ENCODE measurements at places on chromosomes 16 and 17.

DNA sequence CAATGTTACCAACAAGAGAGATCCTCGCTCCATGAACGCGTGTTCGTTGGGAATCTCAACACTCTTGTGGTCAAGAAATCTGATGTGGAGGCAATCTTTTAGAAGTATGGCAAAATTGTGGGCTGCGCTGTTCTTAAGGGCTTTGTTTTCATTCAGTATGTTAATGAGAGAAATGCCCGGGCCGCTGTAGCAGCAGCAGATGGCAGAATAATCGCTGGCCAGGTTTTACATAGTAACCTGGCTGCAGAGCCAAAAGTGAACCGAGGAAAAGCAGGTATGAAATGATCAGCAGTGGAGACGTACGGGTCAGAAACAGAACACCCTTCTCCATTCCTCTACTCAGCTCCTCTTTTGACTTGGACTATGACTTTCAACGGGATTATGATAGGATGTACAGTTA, 13.3 kb downstream of the SOCS1 start:
- no peak for DNase-seq

DNA sequence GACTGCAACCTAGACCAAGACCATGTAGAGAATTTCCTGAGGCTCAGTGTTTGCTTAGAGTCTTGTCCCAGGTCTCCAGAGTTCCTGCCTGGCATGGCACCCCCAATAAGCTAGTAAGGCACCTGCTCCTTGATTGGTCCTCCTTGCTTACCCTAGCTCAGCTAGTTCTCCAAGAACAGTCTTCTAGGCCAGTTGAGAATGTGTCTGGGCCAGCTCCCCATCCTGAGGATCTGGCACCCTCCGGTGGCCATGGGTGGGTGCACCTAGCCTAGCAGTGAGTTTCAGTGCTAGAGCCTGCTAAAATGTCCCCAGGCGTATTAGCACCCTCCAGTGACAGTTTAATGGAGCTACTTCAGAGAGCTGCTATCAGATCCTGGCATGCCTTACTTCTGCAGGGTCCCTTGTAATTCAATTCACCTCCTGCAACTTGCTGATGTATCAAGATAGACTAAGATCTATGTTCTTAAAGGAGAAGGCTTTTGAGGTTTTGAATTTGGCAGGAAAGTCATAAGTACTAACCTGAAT, 44.4 kb upstream of the MED13 start:
- DNase-seq, result peak; percentile 88

DNA sequence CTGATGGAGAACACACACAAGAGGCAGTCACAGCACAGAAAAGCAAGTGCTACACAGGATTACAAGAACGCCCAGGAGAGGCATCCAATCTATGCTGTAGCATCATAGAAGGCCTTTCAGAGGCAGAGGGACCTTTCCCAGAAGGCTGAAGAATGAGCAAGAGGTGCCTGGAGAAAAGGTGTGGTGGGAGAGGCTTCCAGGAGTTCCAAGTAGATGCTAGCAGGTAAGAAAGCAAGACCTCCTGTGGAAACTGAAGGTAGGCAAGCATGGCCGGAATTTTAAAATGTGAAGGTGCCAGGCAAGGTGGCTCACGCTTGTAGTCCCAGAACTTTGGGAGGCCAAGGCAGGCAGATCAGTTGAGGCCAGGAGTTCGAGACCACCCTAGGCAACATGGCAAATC, 2.1 kb downstream of the ARHGAP17 start:
- DNase-seq, result no peak

GRCh38 chr16:19106625-19107020, 7.1 kb upstream of the ITPRIPL2 start:
- DNase-seq, result no peak

- peak; percentile 68 for DNase-seq
These were observed 20.8 kb downstream of the DCUN1D3 start for GRCh38 chr16:20879175-20880040.

DNA sequence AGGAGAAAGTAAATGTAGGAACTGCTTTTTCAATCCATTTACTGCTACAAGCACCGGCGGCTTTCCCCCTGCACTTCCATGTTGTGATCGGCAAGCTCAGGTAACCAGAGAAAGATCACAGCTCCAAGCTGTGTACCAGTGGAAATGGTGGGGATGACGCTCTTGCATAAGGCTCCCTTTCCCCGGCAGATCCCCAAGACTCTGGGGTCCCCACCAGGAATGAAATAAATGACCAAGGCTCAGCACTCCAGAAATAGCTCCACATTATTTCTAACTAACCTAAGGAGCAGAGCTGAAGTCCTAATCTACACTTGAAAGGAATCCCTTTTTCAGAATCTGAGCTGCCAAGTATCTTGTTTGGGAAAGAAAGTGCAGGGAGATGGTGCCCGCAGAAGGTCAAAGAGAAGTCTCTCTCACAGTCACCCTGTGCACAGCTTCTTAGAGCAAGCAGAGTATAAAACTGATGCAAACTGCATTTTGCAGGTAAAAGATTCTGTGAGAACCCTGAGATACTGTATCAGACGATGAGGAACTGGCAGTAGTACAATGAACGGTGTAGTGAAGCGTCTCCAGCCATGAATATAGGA, 11.1 kb downstream of the GRB2 start:
- peak; percentile 42 for DNase-seq

DNA sequence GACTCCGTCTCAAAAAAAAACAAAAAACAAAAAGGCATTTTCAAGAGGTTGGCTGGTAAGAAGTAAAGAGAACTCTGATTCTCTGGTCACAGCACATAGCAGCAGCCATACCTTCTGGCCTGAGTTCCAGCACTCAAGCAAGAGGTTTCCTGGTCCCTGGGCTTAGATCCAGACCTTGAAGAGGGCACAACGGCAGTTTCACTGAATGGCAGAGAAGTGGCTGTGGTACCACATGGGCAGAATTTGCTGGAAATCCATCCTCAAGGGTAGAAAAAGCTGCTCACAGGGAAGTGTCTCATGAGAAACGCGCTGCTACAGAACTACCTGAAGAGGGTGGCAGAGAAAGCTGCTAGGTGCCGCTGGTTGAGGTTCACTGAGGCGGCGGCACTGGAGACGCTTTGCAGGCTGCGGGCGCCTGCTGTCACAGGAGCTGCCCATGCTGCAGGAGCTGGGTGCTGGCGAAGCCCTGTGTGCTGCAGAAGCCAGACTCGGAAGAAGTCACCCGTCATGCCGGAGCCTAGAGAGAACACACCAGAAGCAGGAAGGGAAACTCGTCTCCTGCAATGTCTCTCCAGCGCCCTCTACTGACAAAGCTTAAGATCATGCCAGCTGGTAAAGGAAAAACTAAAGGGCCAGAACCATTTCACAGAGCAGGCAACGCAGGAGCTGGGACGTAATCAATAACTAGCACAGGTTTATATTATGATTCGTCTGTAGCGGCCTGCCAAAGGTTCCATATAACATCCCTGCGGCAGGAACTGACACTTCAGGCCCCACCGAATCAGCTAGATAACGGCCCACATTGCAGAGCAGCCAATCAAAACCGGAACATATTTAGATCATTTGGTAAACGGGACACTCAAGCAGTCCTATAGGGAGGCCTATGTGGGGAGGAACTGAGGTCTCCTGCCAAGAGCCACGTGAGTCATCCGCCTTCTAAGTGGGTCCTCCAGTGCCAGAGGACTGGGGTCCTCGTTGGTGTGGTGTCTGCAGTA, 5.4 kb upstream of the ZNF213 start:
- peak; percentile 83 for DNase-seq

- DNase-seq, result no peak
These were observed 677 bp downstream of the SLC13A2 start for GRCh38 chr17:28474111-28474531.

DNA sequence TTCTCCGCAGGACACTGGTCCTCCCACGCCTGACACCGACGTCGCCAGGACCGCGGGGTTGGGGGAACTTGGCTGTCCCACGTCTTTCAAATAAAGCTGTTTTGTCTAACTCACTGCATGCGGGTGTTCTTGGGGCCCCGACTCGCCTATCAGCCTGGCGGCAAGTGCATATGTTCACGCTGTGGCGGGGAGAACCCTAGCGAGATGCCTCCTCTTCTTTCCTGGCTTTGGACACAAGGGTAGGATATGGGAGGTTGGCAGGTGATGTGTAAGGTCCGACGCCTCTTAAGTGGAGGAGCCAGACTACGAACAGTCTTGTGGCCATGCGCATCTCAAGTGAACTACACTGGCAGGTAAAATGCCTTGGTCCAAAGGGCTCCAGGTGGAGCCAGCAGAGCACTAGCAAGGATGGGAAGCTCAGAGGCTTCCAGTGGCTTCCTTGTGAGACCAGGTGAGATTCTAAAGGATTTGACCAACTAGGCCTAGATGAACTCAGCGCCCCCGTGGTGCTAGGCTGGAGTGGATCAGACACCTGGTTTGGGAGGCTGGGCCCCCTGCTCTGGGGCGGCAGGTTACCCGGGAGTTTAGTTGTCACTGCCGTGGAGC, 873 bp upstream of the RPS2 start:
- DNase-seq, result no peak

DNA sequence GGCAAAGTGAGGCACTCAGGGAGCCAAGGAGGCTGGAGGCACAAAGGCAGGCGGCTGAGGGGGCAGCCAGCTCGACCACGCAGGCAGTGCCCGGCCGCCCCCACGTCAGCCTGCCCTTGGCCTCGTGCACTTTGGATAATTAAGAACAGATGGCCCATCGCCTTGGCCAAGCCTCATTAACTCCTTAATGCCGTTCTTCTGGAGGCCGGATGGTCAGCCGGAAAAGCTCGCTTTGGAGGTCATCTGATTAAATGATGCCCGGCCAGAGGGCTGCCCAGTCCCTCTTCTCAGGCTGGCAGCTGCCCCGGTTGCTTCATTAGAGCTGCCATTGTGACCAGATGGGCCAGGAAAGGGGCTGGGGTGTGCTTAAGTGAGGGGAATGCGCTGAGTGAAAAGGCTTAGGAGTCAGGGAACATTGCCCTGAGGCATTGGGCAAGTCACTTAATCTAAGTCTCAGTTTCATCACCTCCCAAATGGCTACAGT, 364.0 kb downstream of the NPIPA8 start:
- no peak for DNase-seq

GRCh38 chr16:67848118-67848517, 625 bp upstream of the CENPT start:
- DNase-seq, result no peak

DNA sequence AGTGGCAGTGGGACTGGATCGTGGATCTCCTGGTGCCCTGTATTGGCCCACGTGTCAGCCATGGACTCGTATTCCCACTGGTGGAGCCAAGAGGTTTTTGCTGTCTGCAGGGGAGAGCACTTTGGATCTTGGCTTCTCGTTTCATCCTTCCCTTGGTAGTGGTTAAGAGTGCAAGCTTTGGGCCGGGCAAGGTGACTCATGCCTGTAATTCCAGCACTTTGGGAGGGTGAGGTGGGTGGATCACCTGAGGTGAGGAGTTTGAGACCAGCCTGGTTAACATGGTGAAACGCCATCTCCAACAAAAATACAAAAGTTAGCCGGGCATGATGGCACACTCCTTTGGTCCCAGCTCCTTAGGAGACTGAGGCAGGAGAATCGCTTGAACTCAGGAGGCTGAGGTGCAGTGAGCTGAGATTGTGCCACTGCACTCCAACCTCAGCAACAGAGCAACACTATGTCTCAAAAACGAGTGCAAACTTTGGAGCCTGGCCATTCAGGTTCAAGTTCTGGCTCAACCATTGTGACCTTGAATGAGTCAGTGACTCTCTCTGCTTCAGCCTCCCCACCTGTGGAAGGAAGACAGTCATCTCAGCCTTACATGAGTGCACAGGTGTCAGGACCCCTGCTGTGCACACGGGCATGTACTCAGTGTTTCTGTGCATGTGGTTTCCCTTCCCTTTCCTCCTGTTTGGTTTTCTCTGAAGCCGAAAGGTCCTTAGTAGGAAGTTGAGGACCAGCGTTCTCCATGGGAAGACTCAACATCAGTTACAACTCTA, 57.4 kb downstream of the PLCG2 start:
- DNase-seq, result no peak

- DNase-seq, result peak; percentile 25
These were observed 126.3 kb upstream of the TNRC6C start for GRCh38 chr17:77832180-77832560.

DNA sequence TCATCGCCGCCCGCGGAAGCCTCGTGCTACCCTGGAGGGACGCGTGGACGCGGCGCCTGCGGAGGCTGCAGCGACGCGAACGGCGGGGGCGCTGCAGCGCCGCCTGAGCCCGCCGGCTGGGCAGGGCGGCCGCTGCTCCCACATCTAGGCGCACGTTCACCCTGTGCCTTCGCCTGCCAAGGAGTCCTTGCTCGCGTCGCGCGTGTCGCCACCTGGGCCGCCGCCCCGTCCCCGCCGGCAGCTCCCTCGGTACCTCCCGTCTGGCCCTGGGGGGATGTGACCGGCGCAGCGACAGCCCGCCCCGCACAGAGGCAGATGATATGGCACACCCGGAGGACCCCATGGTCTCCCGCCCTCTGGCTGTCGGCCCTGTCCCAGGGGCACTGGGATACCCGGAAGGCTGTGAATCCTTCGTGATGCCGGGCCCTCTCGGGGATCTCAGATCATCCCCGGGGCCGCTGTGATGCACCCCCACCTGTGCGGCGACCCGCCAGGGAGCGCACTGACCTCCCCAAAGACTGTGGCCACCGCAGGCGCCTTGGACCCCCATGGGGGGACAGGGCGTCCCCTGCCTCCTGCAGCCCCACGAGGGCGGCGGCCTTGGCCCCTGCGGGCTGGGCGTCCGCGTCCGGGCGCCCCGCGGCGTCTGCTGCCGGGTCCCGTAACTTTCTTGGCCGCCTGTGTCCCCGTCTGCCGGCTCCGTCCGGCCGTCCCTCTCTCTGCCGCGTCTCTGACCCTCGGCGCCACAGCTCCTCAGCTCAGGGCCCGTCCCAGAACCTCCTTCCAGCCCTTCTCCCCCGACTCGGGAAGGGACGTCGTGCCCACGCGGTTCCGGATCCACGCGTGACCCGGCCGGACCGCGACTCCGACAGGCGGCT, 689 bp upstream of the TBC1D24 start:
- DNase-seq, result peak; percentile 55
